Ascending aorta (tissue), 2 donors: ENCODE measurements at places on chromosomes 3 and 15.

DNA sequence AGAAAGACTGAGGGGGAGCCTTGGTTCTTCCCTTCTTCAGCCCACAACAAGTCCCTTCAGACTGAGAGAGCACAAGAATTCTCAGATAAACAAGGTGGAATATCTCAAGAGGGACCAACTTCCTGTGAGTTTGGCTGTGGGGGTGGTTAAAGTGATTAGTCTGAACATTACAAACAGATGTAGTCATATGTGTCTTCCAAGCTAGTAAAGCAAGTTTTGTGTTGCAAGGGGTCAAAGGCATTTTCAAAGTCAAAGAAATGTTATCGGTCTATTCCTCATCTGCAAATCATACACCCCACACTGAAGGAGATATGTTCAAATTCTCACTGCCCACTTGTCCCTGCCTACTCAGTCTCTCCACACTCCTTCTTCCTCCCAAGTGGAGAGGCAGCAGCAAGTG is 242.5 kb downstream of the FAM43A start:
- DNase-seq, result no peak

DNA sequence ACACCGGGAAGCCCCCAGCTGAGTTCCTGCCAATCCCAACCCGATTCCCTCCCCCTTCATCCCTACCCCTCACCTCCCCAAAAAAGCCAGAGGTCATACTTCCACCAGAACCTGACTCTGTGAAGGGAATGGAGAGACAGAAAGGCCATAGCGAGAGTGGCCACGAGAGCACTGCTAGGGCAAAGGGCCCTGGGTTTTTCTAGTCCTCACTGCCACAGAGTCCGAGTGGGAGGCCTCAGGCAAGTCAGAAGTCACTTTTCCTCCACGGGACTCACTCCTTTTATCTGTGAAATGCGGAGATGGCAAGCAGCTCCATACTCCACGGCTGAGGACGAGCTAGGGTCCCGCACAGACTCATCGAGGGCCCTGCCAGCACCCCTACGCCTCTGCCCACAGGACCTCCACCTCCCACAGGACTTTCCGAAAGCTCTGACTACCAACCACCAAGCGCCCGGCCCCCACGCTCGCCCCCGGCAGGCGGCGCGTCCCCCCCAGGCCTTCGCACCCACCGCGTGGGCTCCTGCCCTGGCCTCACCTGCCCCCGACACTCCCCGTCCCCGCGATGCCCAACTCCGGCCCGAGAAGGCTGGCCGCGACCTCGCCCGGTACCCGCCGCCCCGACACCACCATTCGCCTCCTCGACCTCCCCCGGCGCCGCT is 792 bp downstream of the ATP13A3 start:
- no peak for DNase-seq

- DNase-seq, result no peak
Measured at GRCh38 chr3:17313746-17314145, 428.7 kb downstream of the TBC1D5 start.

DNA sequence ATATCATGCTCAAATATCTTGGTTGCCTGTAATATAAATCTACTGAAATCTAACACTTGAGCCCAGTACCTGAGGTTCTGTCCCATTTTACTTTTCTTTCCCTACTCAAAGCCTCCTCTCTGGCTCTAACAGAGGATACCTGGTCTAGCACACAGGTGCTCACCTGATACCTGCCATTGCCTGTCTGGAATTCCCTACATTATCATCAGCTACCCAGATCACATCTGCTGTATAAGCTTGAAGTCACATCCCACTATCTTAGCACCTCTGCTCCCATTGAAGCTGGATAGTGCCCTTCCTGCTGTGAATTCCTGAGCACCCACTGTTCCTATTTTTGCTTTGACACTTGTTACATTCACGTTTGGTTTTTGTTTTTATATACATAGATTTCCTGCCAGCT is 30.5 kb downstream of the GYG1 start:
- DNase-seq, result no peak

GRCh38 chr3:125136515-125136914 is 76.0 kb downstream of the SLC12A8 start:
- no peak for DNase-seq

- no peak for DNase-seq
Measured at GRCh38 chr3:186665625-186666188, at the start of gene HRG. Gene HRG (plus strand): TSS chr3:186666014. CDS start chr3:186666032, 18 bp downstream.

- DNase-seq, result no peak
Measured at GRCh38 chr3:15713364-15713763, 84.4 kb downstream of the ANKRD28 start.

DNA sequence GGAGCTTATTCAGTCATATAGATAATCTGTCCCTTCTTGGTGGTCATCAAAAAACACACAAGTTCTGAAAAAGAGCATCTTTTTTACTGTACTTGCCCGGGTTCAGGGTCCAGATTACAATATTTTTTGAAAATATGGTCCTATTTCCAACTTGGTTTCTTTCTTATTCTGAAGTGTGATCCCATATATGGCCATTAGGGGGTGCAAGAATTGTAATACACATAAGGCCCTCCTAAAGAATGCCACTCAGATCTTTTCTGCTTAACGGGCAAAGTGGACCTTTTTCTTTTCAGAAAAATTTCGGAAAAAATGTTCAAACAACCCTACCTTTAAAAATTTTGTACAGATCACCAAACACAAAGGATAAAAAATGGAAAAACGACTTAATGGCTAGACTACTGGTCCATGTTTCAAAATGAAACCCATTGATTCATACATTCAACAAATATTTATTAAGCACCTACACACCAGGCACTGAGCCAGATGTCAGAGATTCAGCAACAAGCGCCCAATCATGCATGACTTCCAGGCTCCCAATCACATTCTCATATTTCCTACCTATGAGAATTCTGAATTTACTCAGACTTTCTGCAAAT is 102.0 kb upstream of the MYRIP start:
- no peak for DNase-seq

GRCh38 chr3:40130721-40131120 is 178.8 kb upstream of the EIF1B start:
- DNase-seq, result no peak

DNA sequence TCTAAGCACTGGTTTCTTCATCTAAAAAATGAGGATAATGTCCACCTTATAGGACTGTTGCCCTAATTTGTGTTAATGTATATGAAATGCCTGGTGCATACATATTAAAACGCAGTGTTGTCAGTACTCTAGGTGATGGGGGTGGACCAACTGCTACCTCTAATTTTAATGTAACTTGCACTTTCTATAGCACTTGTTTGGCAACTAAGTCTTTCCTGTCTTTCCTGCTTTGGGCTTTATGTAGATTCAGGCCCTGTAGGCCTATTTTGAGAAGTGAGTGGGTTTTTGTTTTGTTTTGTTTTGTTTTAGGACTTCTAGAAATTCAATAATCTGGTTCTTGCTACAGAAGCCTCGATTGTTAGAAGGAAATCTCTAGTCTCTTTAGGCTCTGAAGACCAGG is 21.2 kb downstream of the SLC7A14 start:
- no peak for DNase-seq

DNA sequence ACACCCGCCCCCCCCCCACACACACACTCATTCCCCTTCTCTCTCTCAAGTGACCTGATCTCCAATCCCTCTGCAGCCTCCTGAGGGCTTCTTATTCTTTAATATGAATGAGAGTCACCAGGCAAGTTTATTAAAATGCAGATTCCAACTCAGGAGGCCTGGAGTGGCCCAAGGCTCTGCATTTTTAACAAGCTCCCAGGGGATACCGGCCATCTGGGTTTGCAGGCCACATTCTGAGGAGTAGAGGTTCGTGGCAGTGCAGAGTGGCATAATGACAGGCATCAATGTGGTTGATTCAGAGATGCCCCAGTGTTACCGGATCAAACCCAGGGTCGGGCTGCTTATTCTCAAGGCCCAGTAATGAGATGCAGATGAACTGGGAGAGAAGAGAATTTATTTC is 18.9 kb downstream of the EIF1B start:
- DNase-seq, result no peak

DNA sequence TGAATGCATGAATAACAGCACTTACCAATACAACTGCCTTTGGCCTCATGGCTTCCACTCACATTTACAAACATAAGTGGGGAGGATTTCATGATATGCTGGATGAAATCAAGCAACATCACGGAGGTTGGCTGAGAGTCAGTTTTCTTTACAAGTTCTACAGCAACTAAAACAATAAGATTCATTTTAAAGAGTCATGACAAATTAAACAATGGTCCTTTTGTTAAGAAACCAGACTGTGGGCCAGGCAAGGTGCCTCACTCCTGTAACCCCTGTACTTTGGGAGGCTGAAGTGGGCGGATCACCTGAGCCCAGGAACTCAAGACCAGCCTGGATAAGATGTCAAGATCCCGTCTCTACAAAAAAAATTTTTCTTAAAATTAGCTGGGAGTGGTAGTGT is 12.4 kb downstream of the ATR start:
- DNase-seq, result no peak

DNA sequence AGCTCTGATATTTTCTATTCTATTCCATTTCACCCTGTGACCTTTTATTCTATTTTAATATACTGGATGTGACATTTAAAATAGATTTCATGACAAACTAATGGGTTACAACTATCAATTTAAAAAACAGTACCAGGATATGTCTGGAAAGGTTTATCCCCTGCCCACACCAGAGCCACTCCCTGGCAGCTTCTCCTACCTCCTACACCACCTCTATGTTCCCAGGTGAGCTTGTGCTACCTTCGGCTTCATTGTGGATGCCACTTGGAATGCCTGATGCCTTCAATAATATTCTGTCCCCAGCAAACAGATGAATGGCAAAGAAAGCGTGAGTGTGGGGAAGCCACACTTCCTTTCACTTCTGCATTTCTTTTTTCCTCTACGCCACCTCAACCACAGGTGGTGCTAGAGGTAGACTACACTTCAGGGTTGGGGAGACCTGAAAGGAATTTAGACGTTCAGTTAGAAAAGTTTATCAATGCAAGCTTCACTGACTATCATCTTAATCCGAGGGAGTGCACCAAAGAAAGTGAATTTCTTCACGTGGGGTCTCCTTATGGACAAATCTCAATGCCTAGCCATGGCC is 213.0 kb downstream of the SSR3 start:
- DNase-seq, result no peak

GRCh38 chr15:68402432-68403160 is 29.4 kb downstream of the ITGA11 start:
- DNase-seq, result peak; percentile 62

DNA sequence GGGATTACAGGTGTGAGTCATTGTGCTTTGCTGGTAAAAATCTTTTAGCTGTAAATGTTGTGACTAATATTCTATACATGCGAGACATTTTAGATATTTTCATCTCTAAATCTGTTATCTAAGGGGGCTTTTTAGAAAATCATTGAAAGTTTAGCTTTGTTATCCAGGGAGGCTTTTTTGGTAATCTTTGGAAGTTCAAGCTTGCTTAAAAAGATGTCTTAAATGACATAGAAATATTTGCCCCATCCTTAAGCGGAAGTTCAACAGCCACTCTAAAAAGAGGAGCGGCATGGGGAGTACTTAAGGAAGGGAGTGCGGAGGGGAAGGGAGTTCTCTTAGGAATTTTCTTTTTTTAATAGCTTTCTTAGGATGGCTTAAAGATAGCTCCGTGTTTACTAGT is 26.1 kb downstream of the DNAJC13 start:
- DNase-seq, result no peak

DNA sequence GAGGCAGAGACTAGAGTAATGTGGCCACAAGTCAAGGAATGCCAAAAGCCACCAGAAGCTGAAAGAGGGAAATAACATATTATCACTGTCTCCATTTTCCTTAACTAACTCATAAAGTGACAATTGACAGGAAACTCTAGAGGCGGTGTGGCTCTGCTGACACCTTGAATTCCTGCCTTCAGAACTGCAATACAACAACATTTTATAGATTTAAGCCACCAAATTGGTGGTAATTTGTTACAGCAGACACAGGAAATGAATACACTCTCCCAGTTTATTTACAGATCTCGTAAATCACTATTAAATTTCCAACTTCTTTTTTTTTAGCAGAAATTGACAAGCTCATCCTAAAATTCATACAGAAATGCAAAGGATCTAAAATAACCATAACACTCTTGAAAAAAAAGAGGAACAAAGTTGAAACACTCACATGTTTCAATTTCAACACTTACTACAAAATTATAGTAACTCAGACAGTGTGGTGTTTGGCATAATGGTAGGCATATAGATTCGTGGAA is 449.9 kb downstream of the OTOL1 start:
- no peak for DNase-seq

GRCh38 chr3:165225604-165226003 is 29.4 kb upstream of the SLITRK3 start:
- no peak for DNase-seq

GRCh38 chr15:84035399-84035766 is 200.2 kb upstream of the GOLGA6L4 start:
- DNase-seq, result no peak

DNA sequence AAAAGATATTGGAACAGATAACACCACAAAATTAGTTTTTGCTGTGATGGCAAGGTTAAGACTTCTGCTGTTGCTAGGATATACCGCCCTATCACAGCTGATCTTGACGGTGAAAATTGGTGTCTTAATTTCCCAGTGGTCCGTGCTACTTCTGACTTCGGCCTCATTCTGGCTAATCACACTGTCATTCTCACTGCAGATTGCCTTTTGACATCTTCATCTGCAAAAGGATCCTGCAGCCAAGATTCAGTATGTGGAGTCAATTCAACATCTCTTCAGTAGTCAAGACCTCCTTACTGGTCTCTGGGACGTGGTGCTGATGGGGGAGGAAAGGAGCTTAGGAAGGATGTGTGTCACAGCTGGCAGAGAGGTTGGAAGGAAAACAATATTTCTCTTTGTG is 438.6 kb downstream of the WDR72 start:
- no peak for DNase-seq

GRCh38 chr15:100114100-100114499 is 227.7 kb downstream of the ADAMTS17 start:
- peak; percentile 64 for DNase-seq

- no peak for DNase-seq
Measured at GRCh38 chr15:31442699-31443111, 116.1 kb downstream of the KLF13 start.

GRCh38 chr15:90618330-90619125 is 88.8 kb downstream of the CRTC3 start:
- no peak for DNase-seq

DNA sequence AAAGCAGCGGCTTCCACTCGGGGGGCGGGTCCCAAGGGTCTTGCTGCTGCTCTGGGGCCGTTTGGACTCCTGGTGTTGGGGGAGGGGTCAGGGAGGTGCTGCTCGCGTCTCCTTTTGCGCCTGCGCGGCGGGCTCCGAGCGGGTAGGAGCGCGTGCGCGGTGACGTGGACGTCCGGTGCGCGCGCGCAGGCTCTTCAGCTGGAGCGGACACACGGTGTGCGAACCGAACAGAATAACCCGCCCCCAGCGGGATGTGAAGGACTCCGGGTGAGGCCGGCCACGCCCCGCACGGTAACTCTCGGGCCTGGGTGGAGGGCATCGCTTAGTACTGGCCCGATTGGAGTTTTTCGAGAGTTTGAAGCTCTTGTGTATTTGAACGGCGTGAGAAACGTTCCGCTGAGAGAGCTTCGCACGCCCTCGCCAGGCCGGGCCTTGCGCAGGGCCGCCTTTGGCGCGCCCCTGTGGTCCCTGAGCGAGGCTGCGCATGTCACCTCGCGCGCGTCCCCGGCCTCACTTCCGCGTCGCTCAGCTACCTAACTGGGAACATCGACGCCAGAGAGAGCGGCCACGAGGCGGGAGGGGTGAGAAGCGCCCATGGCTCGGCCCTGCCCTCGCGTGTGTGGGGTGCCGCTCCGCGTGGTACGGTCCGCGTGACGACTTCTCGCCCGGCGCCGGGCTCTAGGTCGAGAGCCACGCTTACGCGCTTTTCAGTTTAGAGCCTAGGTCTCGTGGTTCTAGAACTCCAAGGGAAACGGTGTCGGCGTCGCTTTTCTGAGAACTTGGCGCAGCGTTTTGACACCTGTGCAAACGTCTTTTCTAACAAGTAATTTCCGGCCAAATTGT is at the start of gene MGA:
MGA (plus strand) TSS at position 171 of the 843 bp plus-strand sequence.
- DNase-seq, result peak; percentile 94
